ENCODE measurements at places on chromosomes 12 and 14. TPM values are rescaled to one million over a fixed set of nuclear protein-coding genes. Genes with fewer than 3 reads are reported as not detected.

ACOT6 gene
- polyA plus RNA-seq: 0.24 TPM

PRR4 gene
- 10.7 TPM for polyA plus RNA-seq

NDUFB1 gene
- polyA plus RNA-seq: 210 TPM

RALGAPA1 gene
- polyA plus RNA-seq: 64.9 TPM

EGLN3 gene
- polyA plus RNA-seq: 49.9 TPM

COL2A1 gene
- polyA plus RNA-seq: 27.5 TPM

ARHGAP5 gene
- 114 TPM for polyA plus RNA-seq

GPR162 gene
- polyA plus RNA-seq: 128 TPM

WNT5B gene
- polyA plus RNA-seq: 14.3 TPM

KRT2 gene
- 0.25 TPM for polyA plus RNA-seq

MMP14 gene
- polyA plus RNA-seq: 60.5 TPM

CINP gene
- polyA plus RNA-seq: 47.3 TPM

NELL2 gene
- 149 TPM for polyA plus RNA-seq

KRT78 gene
- polyA plus RNA-seq: not detected

THTPA gene
- polyA plus RNA-seq: 36.7 TPM

C12orf60 gene
- polyA plus RNA-seq: 2.8 TPM

SYNE2 gene
- 49.1 TPM for polyA plus RNA-seq

CLEC4D gene
- not detected for polyA plus RNA-seq

DAO gene
- polyA plus RNA-seq: 0.24 TPM

ERG28 gene
- polyA plus RNA-seq: 58.5 TPM

CCDC196 gene
- polyA plus RNA-seq: 0.23 TPM

ACTR10 gene
- 137 TPM for polyA plus RNA-seq

GLS2 gene
- 9.6 TPM for polyA plus RNA-seq

LBHD2 gene
- polyA plus RNA-seq: 2.1 TPM

GLT1D1 gene
- 24.0 TPM for polyA plus RNA-seq

ALX1 gene
- 0.41 TPM for polyA plus RNA-seq

PDE3A gene
- polyA plus RNA-seq: 8.1 TPM

SMOC1 gene
- 189 TPM for polyA plus RNA-seq

MDGA2 gene
- polyA plus RNA-seq: 29.8 TPM

PRKD1 gene
- polyA plus RNA-seq: 23.9 TPM

GPHN gene
- 100 TPM for polyA plus RNA-seq

ACOT4 gene
- 1.3 TPM for polyA plus RNA-seq

MTA1 gene
- 202 TPM for polyA plus RNA-seq

GPRC5A gene
- 5.2 TPM for polyA plus RNA-seq

HSPA2 gene
- 38.3 TPM for polyA plus RNA-seq

DNAH10 gene
- polyA plus RNA-seq: 15.9 TPM

ACRBP gene
- 3.6 TPM for polyA plus RNA-seq

NUAK1 gene
- polyA plus RNA-seq: 33.4 TPM

C12orf42 gene
- 0.47 TPM for polyA plus RNA-seq

MYF6 gene
- polyA plus RNA-seq: 3.5 TPM

ESRRB gene
- polyA plus RNA-seq: 5.6 TPM

GNPNAT1 gene
- polyA plus RNA-seq: 16.7 TPM

SAMD15 gene
- polyA plus RNA-seq: 6.8 TPM

Data from spinal cord (tissue), 10 donors.